ENCODE measurements at places on chromosomes 11 and 22.

GRCh38 chr11:117877120-117877784 lies 794 bp upstream of the FXYD6 start:
- peak; percentile 51 for DNase-seq

DNA sequence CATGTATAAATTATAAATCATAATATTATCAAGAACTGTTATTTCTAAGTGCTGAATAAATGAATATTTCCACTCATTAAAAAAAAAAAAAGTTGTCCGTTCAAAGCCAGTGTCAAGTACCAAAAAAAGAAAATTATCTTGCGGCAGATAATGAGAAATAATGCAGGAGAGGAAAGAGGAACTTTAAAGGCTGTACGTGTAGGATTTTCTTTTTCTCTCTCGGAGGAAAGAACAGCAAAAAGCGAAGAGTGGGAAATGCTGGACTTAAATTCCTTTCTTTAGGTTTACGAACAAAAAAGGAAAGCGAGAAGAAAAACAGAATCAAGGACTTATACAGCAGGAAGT lies 999 bp upstream of the CCDC83 start:
- no peak for DNase-seq

DNA sequence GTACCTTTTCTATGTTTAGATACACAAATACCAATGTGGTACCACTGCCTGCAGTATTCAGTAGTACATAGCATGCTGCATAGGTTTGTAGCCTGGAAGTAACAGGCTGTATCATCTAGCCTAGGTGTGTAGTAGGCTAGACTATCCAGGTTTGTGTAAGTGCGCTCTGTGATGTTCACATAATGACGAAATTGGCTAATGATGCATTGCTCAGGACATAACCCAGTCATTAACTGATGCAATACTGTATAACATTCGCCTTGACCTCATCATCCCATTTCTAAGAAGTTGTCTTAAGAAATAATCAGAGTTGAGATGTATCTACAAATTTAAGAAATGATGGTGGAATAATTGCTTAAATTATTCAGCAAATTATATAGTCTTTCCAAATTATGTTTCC lies 116.0 kb upstream of the TIMP3 start:
- no peak for DNase-seq

- no peak for DNase-seq
Measured at GRCh38 chr22:49392247-49392646, 435.4 kb downstream of the BRD1 start.

GRCh38 chr11:87020336-87020735 lies 17.4 kb upstream of the TMEM135 start:
- DNase-seq, result no peak

- peak; percentile 51 for DNase-seq
Measured at GRCh38 chr11:119368121-119369034, 13.1 kb downstream of the USP2 start.

GRCh38 chr11:19602406-19602805 lies 110.2 kb upstream of the NAV2 start:
- DNase-seq, result no peak

DNA sequence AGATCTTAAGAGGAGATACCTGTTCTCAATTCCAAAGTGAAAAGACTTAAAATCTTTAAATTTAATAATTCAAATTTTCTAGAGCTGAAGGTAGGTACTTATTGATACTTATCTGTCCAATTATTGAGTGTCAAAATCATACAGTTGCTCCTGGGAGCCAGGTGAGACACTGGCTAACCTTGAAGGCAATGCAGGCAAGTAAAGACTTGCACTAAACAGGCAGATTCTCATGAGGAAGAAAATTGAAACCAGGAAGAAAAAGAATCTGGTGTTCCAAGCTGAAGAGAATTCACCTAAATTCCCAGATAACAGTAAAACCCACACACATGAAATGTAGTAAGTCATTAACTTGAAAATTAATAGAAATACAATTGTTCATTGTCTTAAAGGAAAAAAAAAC lies 30.3 kb downstream of the VSIG10L2 start:
- no peak for DNase-seq

- DNase-seq, result peak; percentile 28
Measured at GRCh38 chr22:20904008-20904979, 12.9 kb upstream of the CRKL start.

DNA sequence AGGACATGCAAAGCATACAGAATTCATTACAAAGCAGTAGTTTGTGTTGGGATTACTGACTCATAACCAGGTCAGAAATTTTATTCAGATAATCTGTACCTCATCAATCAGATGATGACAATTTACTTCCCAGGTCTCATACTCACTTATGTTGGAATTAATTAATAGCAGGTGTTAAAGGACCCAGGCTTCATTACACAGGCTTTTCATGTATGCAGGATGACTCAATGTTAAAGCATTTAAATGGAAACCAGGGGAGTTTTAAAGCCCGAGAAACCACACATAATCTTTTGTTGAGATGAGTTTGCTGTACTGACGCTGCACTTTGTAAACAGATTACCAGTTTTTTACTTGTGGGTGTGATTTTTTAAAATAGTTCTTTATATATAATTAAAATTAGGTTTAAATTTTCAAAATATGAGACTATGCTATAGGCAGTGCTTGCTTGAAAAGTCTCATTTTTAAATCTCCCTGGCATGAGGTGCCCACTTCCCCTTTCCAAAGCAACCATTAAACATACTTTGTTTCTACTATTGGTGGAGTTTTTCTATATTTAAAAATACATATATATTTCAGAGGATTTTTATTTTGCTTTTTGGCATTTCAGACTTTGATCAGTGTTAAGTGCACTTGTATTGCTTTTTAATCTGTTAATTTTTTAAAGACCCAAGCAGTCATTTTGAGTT lies 41.0 kb downstream of the CEP57 start:
- no peak for DNase-seq
